ENCODE measurements at places on chromosomes 12 and 14. TPM values are rescaled to one million over a fixed set of nuclear protein-coding genes. Genes with fewer than 3 reads are reported as not detected.

POTEG gene
- polyA plus RNA-seq, result not detected

SEL1L gene
- polyA plus RNA-seq, result 96.0 TPM

FAM181A gene
- not detected for polyA plus RNA-seq

C2CD5 gene
- 89.3 TPM for polyA plus RNA-seq

DNA sequence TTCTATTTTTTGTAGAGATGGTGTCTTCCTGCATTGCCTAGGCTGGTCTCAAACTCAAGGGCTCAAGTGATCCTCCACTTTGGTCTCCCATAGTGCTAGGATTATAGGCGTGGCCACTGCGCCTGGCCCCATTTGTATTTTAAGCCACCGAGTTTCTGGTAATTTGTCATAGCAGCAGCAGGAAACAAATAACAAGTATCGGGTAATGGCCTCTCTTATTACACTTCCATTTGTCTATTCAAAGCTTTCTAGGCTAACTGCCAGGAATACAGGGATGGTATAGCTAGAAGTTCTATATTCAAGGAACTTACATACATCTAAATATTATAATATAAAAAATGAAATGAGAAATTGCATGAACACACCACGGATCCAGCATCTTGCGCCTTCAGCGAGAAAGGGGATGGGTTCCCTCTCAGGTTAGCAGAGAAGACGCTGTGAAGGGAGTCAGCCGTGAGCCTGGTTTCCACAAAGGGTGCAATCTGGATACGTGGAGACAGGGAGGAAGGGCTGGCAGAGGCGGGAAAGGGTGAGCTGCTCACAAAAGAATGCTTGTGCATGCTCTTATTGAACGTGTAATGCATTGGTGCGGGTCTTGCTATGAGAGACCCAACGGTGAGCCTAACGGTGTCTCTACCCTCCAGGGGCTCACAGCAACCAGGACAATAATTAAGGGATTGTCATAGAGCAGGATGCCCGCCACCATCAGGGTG lies 9.5 kb downstream of the BDKRB1 start:
- DNase-seq, result no peak

GRCh38 chr14:31947680-31948595 lies 129.2 kb upstream of the ARHGAP5 start:
- DNase-seq, result no peak

DNA sequence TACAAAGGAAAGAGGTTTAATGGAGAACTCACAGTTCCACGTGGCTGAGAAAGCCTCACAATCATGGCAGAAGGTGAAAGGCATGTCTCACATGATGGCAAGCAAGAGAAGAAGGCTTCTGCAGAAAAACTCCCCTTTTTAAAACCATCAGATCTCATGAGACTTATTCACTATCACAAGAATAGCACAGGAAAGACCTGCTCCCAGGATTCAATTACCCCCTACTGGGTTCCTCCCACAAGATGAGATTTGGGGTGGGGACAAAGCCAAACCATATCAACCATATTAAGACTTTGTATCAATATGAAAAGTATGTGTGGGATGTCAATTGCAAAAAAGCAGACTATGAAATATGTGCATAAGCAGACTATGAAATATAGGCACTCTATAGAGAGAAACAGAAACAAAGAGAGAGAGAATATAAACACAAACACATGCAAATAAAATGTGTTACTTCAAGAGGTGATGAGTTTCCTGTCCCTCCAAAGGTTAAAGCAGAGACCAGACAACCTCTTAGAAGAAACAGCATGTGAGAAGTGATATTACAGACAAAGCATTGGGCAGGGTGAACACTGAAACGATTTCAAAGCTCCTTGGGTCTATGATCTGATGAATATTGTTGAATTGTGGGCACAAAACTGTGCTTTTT lies 151.2 kb upstream of the KRR1 start:
- no peak for DNase-seq

- no peak for DNase-seq
Observed at GRCh38 chr14:94974422-94974821, 182.9 kb downstream of the DICER1 start.

DNA sequence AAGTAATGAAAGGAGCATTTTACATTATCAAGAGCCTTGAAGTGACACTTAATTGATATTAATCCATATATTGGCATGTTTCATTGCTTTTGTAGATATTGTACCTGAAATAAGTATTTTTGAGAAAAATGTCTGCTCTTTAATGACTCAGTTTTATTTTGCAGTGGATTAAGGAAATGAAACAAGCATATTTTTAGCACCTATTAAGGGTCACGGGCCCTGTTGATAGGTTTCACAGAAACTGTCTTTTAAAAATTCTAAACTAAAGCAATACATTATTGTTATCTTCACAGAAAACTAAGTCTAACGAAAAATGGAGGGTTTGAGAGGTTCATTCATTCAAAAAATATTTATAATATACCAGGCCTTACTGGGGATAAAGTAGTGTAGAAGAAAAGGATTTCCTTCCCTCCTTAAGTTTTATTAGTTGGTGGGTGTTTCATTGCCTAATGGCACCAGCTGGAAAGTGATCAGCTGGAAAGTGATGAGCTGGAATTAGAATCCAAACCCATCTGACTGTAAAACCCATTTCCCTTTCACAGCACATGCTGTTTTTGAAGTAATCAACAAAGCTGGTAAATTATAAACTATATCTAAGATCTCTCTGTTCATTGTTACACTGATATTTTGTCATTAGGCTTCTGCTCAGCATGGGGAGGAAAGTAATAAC lies 54.2 kb downstream of the PTPRQ start:
- DNase-seq, result no peak

DNA sequence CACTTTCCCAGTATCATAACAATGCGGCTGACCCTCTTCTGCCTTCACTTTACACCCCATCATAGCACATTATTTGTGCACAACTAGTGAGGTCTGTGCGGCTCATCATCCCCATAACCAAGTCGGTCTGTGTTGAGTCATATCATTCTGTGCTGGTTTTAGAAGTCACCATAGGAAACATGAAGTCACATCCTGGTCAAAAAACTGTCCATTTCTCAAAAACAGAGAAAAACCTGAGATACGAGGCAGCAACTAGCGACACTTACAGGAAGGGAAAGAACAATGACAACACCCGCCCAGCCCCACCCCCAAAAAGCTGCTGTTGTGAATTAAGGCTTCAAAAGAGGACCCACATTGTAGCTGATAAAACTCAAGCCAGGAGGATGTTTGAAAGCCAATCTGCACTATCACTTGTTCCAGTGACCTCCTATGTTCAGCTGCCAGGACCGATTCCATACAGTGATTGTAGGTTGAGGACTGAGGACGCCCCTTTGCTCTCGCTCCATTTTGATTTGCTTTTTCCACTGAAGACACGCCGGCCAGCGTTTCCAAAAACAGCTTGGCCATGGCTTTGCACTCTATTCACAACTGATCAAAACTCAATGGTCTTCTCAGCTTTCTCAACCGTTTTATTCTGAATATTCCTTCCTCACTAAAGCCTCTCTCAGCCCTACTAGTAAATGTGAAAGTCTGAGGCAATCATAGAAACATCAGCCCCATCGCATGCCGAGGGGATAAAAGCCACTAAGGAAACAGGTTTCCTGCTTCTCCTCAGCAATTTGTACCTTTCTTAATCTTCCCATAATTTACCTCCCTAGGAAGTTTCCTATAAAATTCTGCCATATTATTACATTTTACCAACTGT lies 87.5 kb downstream of the DUSP16 start:
- no peak for DNase-seq

- DNase-seq, result no peak
Observed at GRCh38 chr14:67151082-67151666, 38.1 kb upstream of the GARIN2 start.

DNA sequence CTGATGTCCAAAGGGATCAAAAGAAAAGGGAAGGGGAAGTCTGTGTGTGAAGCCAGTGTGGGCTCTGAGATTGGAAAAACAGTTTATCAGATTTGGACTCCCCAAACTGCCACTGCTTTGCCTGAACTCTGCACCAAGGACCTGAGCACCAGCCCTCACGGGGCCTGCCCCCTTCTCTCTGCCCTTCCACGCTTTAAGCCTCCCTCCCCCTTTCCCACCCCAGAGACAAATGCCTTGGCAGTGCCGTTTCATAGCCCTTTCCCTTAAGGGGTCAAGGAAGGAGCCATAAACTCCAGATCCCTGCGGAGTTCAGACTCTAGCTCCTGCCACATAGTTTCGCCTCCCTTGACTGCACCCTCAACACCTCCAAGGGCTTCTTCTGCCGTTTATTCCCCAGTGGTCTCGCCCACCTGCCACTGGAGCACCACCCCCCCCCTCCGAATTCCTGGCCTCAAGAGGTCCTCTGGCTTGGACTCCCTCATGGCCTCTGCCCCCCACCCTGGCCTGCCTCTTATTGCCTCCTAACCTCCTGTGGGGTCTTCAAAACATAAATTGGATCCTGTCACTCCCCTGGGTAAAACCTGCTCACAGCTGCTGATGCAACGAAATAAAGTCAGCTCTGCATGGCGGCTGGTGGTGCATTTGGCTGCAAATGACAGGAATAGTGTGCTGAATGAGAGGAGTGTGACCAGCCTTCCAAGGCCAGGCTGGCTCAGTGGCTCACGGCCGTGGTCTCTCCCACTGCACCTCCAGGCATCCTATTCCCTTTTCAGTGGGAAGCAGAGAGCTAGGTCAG lies 18.8 kb downstream of the SLC25A29 start:
- DNase-seq, result no peak

DNA sequence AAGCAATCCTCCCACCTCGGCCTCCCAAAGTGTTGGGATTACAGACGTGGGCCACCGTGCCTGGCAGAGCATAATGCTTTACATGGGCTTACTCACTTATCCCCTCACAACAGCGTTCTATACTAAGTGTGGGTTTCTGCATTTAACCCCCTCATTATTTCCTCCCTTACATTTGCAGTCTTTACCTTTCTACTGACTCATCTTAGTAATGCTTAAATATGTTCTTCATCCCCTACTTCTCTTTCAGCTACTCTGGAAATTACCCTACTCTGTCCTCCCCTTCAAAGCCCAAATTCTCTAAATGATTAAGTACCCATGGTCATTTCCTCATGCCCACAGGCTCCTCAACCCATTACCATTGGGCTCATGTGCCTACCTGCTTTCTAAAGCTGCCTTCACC lies 40.7 kb downstream of the NKX2-1 start:
- DNase-seq, result no peak
